ENCODE measurements at places on chromosomes 6 and 20. TPM values are rescaled to one million over a fixed set of nuclear protein-coding genes. Genes with fewer than 3 reads are reported as not detected.

The DEFB124 gene
- not detected for total RNA-seq

The ID1 gene
- total RNA-seq = 811 TPM

- peaks cover 16% of the 10 kb centered on the region for H3K4me1 ChIP-seq
- DNase-seq = no peak
- H3K4me3 ChIP-seq = no peak overlapping the region
- H3K27ac ChIP-seq = no peak overlapping the region
- H3K27me3 ChIP-seq = no peaks in the 10 kb centered on the region
These were observed 59.0 kb upstream of the PDE10A start for GRCh38 chr6:165722022-165722421.

- no peak overlapping the region for H3K27ac ChIP-seq
- H3K4me1 ChIP-seq = no peaks in the 10 kb centered on the region
- no peak overlapping the region for H3K4me3 ChIP-seq
- no peak for DNase-seq
These were observed 25.5 kb downstream of the BANF2 start for GRCh38 chr20:17725094-17725835.

GRCh38 chr6:143176090-143177021 is 115.7 kb downstream of the AIG1 start:
- H3K27me3 ChIP-seq = no peaks in the 10 kb centered on the region
- peaks cover 13% of the 10 kb centered on the region for H3K4me1 ChIP-seq
- H3K4me3 ChIP-seq = no peak overlapping the region
- H3K36me3 ChIP-seq = no peaks in the 10 kb centered on the region
- peak overlapping the region; percentile 15 for H3K27ac ChIP-seq

DNA sequence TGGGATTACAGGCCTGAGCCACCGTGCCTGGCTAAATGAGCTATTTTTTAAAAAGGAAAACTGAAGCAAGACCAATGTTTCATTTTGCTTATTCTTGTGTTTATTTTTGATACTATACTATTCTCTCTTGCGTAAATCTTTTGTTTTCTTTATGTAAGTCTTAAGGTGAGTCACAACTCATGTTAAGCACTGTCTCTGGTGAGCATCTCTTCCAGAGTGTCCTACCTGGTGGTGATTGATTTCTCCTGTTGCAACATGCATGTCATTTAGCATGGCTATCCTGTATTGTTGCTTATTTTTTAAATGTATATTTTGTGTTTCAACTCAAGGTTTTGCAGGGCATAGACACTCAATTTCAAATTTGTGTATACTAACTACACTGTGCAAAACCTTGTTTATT is 336.0 kb downstream of the RFPL4B start:
- no peak for DNase-seq
- H3K4me1 ChIP-seq = no peaks in the 10 kb centered on the region
- H3K36me3 ChIP-seq = no peaks in the 10 kb centered on the region
- no peak overlapping the region for H3K4me3 ChIP-seq
- H3K27ac ChIP-seq = no peak overlapping the region

DNA sequence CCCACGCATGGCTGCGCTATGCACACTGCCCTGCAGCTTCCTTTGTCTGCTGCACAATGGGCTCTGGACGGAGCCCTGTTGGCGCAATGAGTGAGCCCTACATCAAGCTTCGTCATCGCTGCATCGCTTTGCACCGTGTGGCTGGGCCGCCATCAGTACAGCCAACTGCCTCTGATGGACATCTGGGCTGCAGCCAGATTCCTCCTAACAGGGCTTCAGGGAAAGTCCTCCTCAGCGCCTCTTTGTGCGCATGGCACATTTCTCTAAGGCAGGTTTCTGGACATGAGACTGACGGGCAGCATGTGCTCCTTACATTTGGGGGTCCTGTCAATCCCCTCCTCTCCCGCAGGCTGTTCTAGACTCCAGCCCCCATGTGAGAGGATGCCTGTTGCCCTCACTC is 29.7 kb upstream of the ANGPT4 start:
- H3K4me3 ChIP-seq = no peak overlapping the region
- H3K27me3 ChIP-seq = no peaks in the 10 kb centered on the region
- H3K36me3 ChIP-seq = no peaks in the 10 kb centered on the region
- H3K4me1 ChIP-seq = no peaks in the 10 kb centered on the region
- H3K27ac ChIP-seq = no peak overlapping the region

- H3K27me3 ChIP-seq = no peaks in the 10 kb centered on the region
- H3K27ac ChIP-seq = peak overlapping the region; percentile 72
- no peak overlapping the region for H3K4me3 ChIP-seq
- H3K36me3 ChIP-seq = no peaks in the 10 kb centered on the region
- DNase-seq = no peak
These were observed 3.4 kb upstream of the PTK6 start for GRCh38 chr20:63540417-63541186.

DNA sequence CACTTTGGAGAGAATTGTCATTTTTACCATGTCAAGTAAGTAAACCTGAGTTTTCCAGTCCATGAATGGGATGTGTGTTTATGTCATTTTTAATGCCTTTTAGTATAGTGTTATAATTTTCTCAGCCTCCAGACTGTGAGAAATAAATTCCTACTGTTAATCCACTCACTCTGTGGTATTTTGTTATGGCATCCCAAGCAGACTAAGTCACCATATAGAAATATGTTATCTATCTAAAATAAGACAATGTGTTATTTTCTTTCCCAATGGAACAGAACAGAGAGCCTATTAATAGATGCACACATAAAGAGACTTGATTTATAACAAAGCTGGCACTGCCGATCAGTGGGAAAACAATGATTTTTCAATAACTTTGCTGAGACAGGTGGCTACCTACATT is 70.2 kb upstream of the SLC4A11 start:
- no peak overlapping the region for H3K4me3 ChIP-seq
- H3K4me1 ChIP-seq = no peaks in the 10 kb centered on the region
- H3K27ac ChIP-seq = no peak overlapping the region
- DNase-seq = no peak

DNA sequence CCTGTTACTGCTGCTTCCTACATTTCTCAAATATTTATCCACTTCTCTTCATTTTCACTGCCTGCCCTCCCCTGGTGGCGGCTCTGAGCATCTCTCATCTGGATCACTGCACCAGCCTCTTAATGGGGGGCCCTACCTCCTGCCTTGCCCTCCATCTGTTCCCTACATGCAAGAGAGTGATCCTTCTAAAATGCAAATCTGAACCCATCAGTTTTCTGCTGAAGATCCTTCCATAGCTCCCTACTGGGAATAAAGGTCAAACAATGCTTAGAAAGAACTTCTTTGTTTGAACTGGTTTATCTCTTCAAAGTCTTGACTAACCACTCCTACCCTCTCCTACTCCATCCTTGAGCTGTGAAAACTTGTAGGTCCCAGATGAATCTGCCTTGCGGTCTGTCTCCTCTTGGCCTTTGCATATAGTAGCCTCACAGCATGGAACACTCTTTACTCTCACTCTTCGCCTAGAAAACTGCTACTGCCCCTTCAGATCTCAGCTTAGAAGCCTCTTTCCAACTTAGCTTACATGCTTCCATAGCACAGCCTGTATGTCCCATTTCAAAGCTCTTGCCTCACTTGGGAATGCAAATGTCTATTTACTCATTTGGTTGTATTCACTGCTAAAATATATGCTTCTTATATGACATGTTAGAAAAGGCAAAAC is 119.3 kb downstream of the QRSL1 start:
- no peak overlapping the region for H3K27ac ChIP-seq
- H3K27me3 ChIP-seq = no peaks in the 10 kb centered on the region
- DNase-seq = no peak
- H3K4me3 ChIP-seq = no peak overlapping the region

DNA sequence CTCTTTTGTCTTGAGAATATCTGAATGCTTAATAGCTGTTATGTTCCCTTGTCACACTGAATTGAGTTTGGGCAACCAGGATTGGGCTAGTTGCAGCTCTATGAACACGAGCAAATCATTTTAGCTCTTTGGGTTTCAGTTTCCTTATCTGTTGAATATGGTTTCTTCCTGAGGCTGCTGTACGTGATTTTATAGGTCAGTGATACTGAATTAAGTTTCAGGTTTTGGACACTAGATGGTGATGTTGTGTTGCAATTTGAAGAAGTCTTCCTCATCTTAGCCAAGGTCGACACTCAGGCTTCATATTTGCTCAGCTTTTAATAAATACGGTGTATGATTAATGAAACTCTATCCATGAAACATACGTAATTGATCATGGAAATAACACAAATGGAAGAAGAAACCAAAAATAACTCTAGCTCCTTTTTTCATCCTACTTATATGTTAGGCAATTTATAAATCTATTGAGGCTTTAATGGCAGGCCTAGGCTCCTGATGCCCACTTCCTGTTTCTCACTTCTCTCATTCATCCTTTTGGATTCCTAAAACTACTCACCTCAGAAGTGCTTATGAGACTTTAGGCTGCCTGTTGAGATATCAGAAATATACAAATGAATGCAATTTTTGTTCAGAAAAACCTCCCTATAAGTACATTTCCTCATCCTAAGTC is 354.1 kb upstream of the MAP3K7 start:
- H3K27me3 ChIP-seq = no peaks in the 10 kb centered on the region
- peak; percentile 43 for DNase-seq
- no peak overlapping the region for H3K27ac ChIP-seq
- H3K4me3 ChIP-seq = no peak overlapping the region
- H3K4me1 ChIP-seq = no peaks in the 10 kb centered on the region

GRCh38 chr6:125285936-125286335 is 15.8 kb downstream of the HDDC2 start:
- no peak for DNase-seq
- H3K27me3 ChIP-seq = no peaks in the 10 kb centered on the region
- no peak overlapping the region for H3K27ac ChIP-seq
- no peak overlapping the region for H3K4me3 ChIP-seq
- H3K4me1 ChIP-seq = no peaks in the 10 kb centered on the region
- peaks cover 5% of the 10 kb centered on the region for H3K36me3 ChIP-seq

GRCh38 chr6:2859185-2859700 is 17.6 kb upstream of the SERPINB1 start:
- H3K27me3 ChIP-seq = no peaks in the 10 kb centered on the region
- H3K36me3 ChIP-seq = no peaks in the 10 kb centered on the region
- peak overlapping the region; percentile 90 for H3K27ac ChIP-seq
- H3K4me1 ChIP-seq = peaks cover 61% of the 10 kb centered on the region

- no peak overlapping the region for H3K27ac ChIP-seq
- H3K4me1 ChIP-seq = no peaks in the 10 kb centered on the region
- H3K4me3 ChIP-seq = no peak overlapping the region
- no peak for DNase-seq
- no peaks in the 10 kb centered on the region for H3K27me3 ChIP-seq
- H3K36me3 ChIP-seq = no peaks in the 10 kb centered on the region
These were observed 12.5 kb upstream of the RIN2 start for GRCh38 chr20:19745584-19745983.

GRCh38 chr6:22227824-22228610 is 68.8 kb downstream of the PRL start:
- no peaks in the 10 kb centered on the region for H3K27me3 ChIP-seq
- H3K36me3 ChIP-seq = no peaks in the 10 kb centered on the region
- H3K4me1 ChIP-seq = no peaks in the 10 kb centered on the region
- no peak overlapping the region for H3K27ac ChIP-seq
- H3K4me3 ChIP-seq = no peak overlapping the region

DNA sequence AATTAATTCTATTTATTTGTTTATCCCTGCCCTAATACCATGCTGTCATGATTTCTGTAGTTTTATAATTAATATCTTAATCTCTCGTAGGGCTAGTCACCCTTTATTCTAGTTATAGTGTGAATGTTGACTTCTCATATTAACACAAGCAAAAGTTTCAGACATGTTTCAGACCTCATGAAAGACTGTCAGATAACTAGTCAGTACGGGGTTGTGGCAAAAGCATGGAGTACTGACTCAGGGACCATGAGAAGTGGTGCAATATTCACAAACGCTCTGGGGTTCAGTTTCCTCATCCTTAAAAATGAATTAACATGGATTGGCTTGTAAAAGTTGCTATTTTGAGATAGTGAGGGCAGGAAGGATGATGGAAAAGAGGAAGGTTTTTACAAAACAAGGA is 148.9 kb downstream of the TMEM200A start:
- no peaks in the 10 kb centered on the region for H3K36me3 ChIP-seq
- H3K27ac ChIP-seq = no peak overlapping the region

DNA sequence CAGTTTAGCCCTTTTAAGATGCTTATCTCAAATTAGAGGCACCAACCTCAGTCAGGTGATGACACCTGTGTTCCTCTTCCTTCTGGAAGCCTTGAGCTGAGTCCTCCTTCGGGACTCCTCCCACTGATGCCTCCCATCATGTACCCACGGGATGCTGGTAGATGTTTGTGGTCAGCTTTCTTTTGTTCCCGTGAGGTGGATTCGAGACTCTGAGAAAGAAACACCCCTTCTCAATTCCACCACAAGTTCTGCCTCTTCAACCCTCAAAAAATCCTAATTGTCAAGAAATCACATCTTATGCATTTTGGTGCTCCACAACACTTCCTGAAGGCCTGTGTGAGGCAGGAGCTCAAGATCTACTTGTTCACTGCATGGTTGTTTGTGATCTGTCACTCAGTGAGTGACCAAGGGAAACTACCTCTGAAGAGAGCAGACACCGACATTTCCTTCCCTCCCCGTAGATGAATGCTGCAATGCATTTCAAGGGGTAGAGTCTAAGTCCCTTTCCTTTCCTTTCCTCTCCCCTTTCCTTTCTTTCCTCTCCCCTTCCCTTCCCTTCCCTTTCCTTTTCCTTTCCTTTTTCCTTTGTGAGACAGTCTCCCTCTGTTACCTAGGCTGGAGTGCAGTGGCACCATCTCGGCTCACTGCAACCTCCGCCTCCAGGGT is 50.5 kb downstream of the PCNA start:
- DNase-seq = no peak
- H3K27me3 ChIP-seq = no peaks in the 10 kb centered on the region
- H3K4me3 ChIP-seq = no peak overlapping the region
- H3K36me3 ChIP-seq = no peaks in the 10 kb centered on the region
- H3K27ac ChIP-seq = no peak overlapping the region
- H3K4me1 ChIP-seq = peaks cover 31% of the 10 kb centered on the region

- H3K27ac ChIP-seq = no peak overlapping the region
- H3K27me3 ChIP-seq = no peaks in the 10 kb centered on the region
These were observed 324.3 kb downstream of the PRL start for GRCh38 chr6:21972516-21972915.

DNA sequence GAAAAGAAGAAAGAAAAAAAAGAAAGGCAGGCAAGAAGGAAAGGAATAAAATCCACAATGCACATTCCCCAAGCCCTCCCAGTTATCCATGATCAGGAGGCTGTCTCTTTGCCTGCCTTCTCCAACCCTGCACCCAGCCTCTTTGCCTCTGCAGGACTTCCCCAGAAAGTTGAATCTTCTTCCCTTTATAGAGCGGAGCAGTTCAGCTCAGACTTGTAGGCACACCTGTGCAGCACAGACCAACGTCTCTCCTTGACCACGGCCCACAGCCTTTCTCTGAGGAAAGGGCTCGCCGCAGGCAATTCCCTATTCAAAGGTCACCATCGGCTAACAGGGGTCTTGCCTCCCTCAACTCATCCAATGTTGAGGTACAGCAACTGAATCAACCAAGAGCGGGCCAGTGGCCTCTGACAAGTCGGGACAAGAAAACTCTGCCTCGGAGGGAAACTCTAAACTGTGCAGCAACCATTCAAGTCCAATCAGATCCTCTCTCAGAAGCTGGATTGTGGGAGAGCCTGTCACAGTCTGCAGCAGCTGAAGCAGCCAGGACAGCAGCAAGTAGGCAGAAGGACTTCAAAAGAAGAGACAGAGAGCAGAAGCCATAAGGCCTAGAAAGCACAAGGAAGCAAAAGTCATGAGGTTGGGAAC is 529.2 kb upstream of the JARID2 start:
- no peak for DNase-seq
- peaks cover 31% of the 10 kb centered on the region for H3K4me1 ChIP-seq
- no peaks in the 10 kb centered on the region for H3K27me3 ChIP-seq
- H3K27ac ChIP-seq = no peak overlapping the region
